ENCODE measurements at places on chromosomes 4 and X.

DNA sequence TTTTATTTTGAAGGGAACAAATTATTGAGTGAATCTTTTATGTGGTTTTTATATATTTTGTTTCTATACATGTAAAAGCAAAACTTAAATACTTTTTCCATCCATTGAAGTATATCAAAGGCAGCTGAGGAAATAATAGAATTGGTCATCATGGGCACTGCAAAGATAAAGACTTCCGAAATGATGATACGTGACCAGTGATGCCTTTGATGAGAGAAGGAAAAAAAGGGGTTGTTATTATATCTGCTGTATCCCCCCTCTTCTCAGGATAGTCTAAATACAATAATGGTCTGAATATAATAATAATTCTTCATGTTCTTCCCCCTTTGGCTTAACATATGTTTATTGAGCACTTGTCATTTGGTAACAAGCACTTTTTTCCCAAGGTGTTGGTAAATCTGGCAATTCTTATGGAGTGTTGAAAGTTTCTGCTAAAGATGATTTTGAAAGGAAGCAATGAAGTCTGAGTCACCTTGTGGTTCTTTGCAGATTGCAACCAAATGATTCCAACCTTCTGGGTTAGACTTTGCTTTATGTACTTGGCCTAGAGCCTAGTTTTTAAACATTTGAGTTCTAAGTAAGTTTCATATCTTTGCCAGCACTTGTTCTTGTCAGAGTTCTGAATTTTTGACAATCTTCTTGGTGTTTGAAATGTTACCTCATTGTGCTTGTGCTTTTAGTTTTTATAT lies 60.8 kb downstream of the USP9X start:
- DNase-seq, result no peak

GRCh38 chrX:129013574-129013973 lies 509.7 kb downstream of the SMARCA1 start:
- no peak for DNase-seq

- no peak for DNase-seq
Observed at GRCh38 chrX:50475208-50475607, 4.6 kb upstream of the DGKK start.

GRCh38 chr4:6492861-6493657 lies 20.6 kb upstream of the PPP2R2C start:
- no peak for DNase-seq

GRCh38 chrX:24100713-24101112 lies 46.0 kb downstream of the EIF2S3 start:
- no peak for DNase-seq

DNA sequence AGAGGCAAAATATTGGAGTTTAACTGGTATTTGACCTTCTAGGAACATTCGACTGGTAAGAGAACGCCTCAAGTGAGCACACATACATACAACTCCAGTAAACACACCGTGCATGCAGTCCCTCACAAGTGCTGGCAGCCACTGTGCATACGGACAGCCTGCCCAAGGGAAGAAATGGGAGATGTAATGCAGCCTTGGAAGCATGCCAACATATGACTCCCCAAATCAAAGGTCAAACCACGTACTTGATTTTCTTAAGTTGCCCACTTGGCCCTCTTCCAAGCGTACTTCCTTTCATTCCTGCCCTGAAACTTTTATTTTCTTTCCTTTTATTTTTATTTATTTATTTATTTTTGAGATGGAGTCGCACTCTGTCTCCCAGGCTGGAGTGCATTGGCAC lies 206.6 kb downstream of the SPRY1 start:
- no peak for DNase-seq

GRCh38 chr4:128315756-128316520 lies 28.3 kb upstream of the PGRMC2 start:
- DNase-seq, result no peak

- DNase-seq, result no peak
Observed at GRCh38 chrX:1821846-1822245, 207.0 kb downstream of the ASMT start.

DNA sequence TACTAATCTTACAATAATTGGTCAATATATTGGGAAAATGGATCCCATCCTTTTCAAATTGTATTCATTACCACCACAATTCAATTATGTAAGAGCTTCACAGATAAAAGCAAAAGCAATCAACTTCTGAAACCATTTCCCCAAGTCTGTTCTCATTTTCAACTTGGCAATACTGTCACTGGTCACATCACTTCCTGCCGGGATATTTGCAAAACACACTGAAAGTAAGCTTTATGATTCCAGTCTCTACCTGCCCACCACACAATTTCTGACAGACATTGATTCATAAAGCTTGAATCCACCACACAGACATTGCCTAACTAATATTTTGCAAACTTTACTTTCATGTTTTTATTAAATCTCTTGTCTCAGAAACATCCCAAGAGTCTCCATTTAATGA lies 53.6 kb downstream of the LIN54 start:
- DNase-seq, result no peak

DNA sequence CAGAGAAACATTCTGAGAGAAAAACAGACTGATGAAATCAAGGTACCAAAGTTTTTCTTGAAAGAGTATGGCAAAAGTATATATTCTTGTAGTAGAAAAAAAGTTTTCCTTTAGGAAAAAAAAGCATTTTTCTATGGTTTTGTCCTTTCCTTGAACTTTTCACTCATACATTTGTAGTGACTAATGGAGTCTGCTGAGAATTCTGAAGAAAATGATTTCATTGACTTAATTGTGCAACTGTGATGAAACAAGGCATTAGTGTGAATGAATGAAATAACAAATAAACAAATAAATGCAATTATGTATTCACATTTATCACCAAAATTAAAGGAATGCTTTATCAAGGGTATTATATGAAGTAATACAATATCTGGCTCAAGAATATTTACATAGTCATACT lies 5.7 kb downstream of the CSN1S1 start:
- DNase-seq, result no peak

DNA sequence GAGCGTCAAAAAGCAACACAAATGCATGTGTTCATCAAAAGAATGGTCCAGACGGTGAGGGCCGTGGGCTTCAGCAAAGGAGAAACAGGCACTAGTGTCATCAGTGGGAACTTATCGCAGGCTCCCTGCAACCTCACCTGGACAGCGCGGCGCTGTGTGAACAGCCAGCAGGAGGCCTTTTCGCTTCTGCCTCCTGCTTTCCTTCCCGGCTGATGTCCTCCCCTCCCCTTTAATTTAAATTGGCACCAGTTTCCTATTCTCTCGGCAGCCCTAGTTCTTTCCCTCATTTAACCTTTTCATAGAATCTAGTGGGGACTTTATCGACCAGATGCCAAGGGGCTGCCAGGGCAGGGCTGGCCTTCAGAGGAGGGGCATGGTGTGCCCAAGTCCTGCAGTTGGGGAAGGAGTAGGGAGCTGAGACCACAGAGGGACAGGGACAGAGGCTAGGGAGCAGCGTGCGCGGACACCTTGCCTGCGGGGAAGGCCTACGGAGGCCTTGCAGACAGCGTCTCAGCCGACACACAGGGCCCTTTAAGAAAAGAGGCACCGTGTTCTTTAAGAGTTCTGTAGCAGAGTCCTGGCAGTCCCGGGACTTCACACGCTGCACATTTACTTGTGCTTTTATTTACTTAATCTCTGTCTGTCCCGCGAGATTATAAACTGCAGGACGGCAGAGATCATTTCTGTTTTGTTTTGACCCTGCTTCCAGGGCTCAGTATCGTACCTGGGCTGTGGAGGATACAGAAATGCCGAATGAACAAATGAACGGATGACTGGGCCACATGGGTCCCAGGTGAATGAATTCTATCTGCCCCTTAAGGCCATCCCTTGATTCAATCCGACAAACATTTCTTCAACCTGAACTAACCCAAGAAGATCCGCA lies 8.4 kb upstream of the SORBS2 start:
- no peak for DNase-seq

DNA sequence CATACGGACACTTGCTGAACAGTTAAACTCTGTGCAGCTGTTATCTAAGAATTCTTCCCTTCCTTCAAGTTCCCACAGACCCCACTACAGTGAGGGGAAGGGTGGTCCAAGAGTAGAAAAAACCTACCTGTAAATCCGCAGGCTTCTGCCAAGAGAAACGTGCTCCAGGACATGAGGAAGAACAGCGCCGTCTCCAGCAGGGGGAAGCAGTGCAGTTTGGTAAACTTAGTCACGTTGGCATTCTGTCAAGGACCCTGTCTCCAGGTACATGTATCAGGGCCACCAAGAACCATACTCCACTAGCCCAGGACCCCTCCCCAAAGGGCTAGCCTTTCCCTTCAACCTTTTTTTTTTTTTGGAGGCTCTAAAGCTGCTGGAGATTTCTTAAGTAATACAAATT lies 79.9 kb downstream of the CHST7 start:
- no peak for DNase-seq

- no peak for DNase-seq
Observed at GRCh38 chr4:174274436-174274835, 9.0 kb downstream of the FBXO8 start.

DNA sequence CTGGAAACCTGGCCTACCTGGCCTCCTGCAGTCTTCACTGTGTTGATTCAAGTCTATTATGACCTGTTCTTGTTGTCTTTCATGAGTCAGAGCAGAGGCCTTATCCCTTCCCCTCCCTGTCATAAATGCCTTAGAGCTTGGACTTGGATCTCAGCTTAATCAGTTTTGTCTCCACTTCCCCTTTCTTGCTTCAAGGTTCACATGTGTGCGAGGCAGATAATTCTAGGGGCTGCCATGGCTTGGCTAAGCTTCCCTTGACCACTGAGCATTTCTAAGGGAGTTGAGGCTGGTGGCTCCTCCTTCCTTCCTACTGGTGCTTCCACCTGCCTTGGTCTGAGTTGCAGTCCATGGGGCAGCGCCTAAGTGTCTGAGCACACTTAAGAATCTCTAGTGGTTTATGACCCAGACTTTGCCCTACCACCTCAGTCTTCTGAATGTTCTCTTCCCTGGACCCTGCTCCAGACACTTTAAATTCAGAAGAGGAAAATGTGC lies 1.7 kb upstream of the HEPH start:
- DNase-seq, result no peak

- no peak for DNase-seq
Observed at GRCh38 chr4:1446502-1447386, 40.5 kb upstream of the NKX1-1 start.

DNA sequence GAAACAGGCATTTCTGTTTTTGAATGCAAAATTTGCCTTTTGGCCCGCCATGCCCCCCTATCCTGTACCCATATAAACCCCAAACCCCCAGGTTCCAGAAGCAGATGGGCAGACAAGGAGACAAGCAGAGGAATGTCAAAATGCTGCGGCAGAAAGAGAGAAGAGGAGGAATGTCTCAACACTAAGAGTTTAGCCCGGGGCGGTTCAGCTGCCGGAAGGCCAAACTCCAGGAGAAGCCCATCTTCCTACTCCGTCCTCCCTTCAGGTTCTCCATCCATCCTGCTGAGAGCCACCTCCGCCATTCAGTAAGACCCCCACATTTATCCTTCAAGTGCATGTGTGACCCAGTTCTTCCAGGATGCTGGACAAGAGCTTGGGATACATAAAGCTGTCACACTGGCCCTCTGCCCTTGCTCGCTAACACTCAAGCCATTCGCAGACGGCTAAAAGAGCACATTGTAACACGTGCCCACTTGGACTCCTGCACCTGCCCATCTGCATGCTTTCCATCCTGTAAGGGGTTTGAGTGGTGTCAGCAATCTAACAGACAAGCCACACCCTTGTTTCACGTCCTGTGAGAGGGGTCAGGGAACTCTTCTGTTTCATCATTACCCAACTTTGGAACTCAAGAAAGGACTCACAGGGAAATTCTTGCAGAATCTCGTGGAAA lies 31.3 kb downstream of the TLR10 start:
- DNase-seq, result no peak

DNA sequence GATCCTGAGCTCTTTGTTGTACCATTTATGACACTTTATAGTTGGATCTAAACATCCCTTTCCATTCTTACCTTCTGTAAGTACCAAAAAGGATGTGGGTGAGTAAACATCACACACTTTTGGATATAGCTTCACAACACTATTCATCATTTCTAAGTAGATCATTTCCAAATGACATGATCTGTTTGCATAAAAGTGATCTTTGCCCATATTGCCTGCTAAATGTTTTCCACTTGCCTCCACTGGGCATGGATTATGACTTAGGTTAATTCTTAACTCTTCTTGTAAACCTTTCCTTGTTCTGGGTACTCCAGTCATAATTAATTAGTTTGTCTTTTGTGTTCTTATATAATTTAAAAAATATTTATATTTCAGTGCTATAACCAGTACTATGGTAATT lies 244.9 kb upstream of the AGA start:
- no peak for DNase-seq

DNA sequence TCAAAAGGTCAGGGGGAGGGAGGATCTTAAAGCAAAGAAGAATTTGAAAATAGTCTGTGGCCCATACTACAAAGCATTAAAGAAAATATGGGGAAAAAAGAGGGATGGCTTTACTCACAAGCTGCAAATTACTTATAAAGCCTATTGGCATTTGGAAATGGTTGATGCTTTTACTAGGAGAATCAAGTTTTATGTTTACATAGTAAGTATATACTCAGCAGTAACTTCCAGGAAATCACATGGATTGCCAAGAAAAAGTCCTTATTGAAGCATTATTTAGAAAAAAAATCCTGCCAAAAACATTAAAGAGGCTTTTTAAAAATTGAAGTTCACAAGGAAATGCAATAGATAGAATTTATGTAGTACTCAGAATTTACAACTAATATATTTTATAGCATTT lies 8.4 kb upstream of the SH3RF1 start:
- DNase-seq, result no peak

All from activated CD8-positive, alpha-beta memory T cell treated with anti-CD3 and anti-CD28 coated beads for 1 hour (primary cell).